GM23338 (cell line): ENCODE measurements at places on chromosomes 7 and 10. TPM values are rescaled to one million over a fixed set of nuclear protein-coding genes. Genes with fewer than 3 reads are reported as not detected.

GRCh38 chr10:87864496-87865059 lies 1.2 kb downstream of the PTEN start:
- H3K27me3 ChIP-seq: no peaks in the 10 kb centered on the region
- H3K4me3 ChIP-seq: peak overlapping the region; percentile 87
- no peaks in the 10 kb centered on the region for H3K36me3 ChIP-seq
- no peak for DNase-seq
- H3K27ac ChIP-seq: no peak overlapping the region

DNA sequence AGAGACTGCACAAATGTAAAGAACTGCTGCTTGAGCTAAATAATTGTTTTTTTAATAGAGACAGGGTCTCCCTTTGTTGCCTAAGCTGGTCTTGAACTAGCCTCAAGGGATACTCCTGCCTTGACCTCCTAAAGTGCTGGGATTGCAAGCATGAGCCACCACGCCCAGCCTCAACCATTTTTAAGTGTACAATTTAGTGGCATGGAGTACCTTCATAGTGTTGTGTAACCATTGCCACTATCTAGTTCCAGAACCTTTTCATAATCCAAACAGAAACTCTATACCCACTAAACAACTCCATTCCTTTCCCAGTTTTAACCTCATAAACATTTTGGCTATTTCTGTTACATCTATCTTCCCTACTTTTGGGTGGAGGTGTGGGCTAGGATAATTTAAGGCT lies 6.7 kb downstream of the EIF4H start:
- no peak overlapping the region for H3K4me3 ChIP-seq
- no peaks in the 10 kb centered on the region for H3K27me3 ChIP-seq
- peaks cover 42% of the 10 kb centered on the region for H3K4me1 ChIP-seq
- H3K36me3 ChIP-seq: peaks cover 7% of the 10 kb centered on the region; the same call in 1 of the 2 replicates

- H3K4me3 ChIP-seq: no peak overlapping the region
- H3K36me3 ChIP-seq: no peaks in the 10 kb centered on the region
- DNase-seq: no peak
- H3K27me3 ChIP-seq: no peaks in the 10 kb centered on the region
These were observed 60.8 kb upstream of the NPTX2 start for GRCh38 chr7:98556288-98556687.

DNA sequence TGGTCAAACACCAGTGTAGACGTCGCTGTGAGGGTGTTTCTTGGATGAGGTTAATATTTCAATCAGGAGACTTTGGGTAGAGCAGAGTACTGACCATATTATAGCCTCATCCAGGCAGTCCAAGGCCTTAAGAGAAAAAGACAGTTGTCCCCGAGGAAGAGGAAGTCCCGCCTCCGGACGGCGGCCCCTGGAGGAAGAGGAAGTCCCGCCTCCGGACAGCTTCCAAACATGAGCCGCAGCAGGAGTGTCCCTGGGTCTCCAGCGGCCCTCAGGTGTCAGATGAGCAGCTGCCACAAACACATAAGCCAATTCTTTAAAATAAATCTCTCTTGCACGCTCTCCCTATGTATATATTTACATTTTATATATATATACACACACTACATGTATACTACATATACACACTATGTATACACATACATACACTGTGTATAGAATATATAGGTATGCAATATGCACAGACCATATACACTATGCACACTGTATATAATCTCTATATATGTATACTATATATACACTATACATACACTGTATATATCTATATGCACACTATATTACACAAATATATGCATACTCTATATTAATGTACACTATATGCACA lies 37.5 kb downstream of the PWWP2B start:
- H3K36me3 ChIP-seq: no peaks in the 10 kb centered on the region
- no peaks in the 10 kb centered on the region for H3K27me3 ChIP-seq
- H3K4me3 ChIP-seq: no peak overlapping the region
- DNase-seq: no peak
- H3K27ac ChIP-seq: no peak overlapping the region

GRCh38 chr10:63268149-63268797 lies 135.1 kb downstream of the NRBF2 start:
- H3K4me3 ChIP-seq: peak overlapping the region; percentile 67
- no peaks in the 10 kb centered on the region for H3K27me3 ChIP-seq
- H3K4me1 ChIP-seq: peaks cover 17% of the 10 kb centered on the region; the same call in 1 of the 2 replicates
- no peaks in the 10 kb centered on the region for H3K36me3 ChIP-seq
- peak; percentile 41 for DNase-seq

GRCh38 chr10:4638099-4638498 lies 187.9 kb upstream of the AKR1E2 start:
- no peak overlapping the region for H3K27ac ChIP-seq
- no peaks in the 10 kb centered on the region for H3K27me3 ChIP-seq
- no peak overlapping the region for H3K4me3 ChIP-seq
- peak; percentile 13 for DNase-seq
- H3K4me1 ChIP-seq: no peaks in the 10 kb centered on the region

DNA sequence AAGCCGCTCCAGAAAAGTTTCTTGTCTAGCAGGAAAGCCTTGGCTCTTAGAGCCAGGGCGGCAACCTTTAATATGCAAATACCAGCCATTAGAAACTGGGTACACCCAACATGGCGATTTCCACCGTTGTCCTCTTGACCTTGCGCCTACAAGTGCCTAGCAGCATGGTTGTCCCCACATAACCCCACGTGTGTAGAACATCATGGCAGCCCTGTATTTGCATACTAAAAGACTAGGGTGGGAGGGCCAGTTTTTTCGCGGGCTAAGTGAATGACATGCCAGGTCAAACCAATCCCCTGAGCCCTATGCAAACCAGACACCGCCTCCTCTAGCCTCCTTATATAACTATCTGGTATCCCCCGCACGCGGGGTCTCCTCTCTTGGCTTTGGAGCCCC lies 58.4 kb upstream of the FZD8 start:
- peak; percentile 75 for DNase-seq
- peaks cover 8% of the 10 kb centered on the region; the same call in 1 of the 2 replicates for H3K27me3 ChIP-seq
- H3K36me3 ChIP-seq: no peaks in the 10 kb centered on the region

DNA sequence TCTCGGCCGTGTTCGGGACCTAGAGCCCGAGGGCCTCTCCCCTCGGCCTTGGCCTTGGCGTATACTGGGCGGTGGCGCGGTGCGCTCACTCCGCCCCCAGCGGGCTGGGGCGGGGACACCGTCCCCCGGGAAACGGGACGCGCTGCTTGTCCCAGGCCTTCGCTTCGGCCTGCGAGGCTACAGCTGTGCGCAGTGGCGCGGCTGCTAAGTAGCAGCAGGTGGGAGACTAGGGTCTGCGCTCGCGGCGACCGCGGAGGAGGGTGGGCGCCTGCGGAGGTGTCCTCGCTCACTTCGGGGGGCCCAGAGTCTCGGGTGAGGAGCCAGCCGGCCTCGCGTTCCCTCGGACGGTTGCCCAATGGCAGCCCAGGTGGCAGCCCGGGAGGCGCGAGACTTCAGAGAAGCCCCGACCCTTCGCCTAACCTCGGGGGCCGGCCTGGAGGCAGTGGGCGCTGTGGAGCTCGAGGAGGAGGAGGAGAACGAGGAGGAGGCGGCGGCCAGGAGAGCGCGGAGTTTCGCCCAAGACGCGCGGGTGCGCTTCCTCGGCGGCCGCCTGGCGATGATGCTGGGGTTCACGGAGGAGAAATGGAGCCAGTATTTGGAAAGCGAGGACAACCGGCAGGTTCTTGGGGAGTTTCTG lies at the start of gene DNAH11:
Gene DNAH11, plus strand, starts transcription at position 149 of the 637 bp plus-strand sequence. Its CDS starts 207 bp downstream, at position 356.
- H3K27me3 ChIP-seq: peaks cover 30% of the 10 kb centered on the region
- DNase-seq: peak; percentile 89
- no peaks in the 10 kb centered on the region for H3K36me3 ChIP-seq
- peak within 1 kb of the TSS; percentile 59 for H3K4me3 ChIP-seq
- peaks cover 60% of the 10 kb centered on the region for H3K4me1 ChIP-seq

GRCh38 chr10:73232887-73233286 lies 14.2 kb downstream of the DNAJC9 start:
- no peaks in the 10 kb centered on the region for H3K4me1 ChIP-seq
- no peaks in the 10 kb centered on the region for H3K27me3 ChIP-seq
- H3K27ac ChIP-seq: no peak overlapping the region
- no peak overlapping the region for H3K4me3 ChIP-seq
- peak; percentile 45 for DNase-seq

- peaks cover 6% of the 10 kb centered on the region; the same call in 1 of the 2 replicates for H3K36me3 ChIP-seq
- DNase-seq: no peak
- no peak overlapping the region for H3K27ac ChIP-seq
- H3K4me3 ChIP-seq: no peak overlapping the region
- H3K27me3 ChIP-seq: no peaks in the 10 kb centered on the region
These were observed 165.8 kb downstream of the PAXIP1 start for GRCh38 chr7:154837087-154837486.

DNA sequence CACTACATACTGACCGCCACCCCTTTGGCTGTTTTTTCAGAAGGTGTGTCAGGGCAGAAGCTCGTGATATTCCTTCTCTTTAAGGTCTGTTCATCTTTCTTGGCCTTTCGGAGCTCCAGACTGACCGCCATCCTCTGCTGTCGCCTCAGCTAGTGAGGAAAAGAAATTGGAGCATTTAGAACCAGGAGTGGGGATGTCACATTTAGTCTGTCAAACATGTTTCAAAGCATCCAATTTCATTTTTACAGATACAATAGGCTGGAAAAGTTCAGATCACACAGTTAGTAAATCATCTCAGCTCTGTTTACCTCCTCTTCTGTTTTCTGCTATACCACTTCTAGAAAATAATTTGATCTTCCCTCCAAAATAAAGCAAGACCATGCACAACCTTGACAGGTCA lies 4.8 kb downstream of the KPNA7 start:
- H3K4me1 ChIP-seq: no peaks in the 10 kb centered on the region
- no peaks in the 10 kb centered on the region for H3K36me3 ChIP-seq
- H3K27me3 ChIP-seq: no peaks in the 10 kb centered on the region
- DNase-seq: no peak
- no peak overlapping the region for H3K4me3 ChIP-seq
- H3K27ac ChIP-seq: no peak overlapping the region

- no peaks in the 10 kb centered on the region for H3K27me3 ChIP-seq
- no peaks in the 10 kb centered on the region for H3K4me1 ChIP-seq
- no peak overlapping the region for H3K27ac ChIP-seq
- DNase-seq: peak; percentile 4
- H3K36me3 ChIP-seq: no peaks in the 10 kb centered on the region
- H3K4me3 ChIP-seq: no peak overlapping the region
These were observed 5.5 kb upstream of the TEX47 start for GRCh38 chr7:88801046-88801445.

DNA sequence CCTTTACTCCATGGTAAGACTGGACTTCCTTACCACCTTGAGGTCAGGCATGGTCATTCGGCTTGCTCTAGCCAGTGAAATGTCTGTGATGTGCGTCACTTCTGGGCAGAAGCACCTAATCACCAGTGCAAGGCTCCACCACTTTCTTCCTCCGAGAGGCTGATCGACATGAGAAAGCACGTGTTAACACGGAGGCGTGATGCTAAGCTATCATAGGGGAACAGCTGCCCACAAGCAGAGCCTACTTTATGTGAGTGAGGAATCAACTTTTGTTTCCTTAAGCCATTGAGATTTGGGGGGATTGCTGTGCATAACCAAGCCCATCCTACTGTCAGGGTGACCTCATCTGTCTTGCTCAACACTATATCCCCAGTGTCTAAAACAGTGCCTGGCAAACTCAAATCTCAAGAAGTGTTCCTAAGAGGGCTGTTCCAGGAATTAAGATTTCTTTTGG lies 23.1 kb upstream of the SAR1A start:
- no peaks in the 10 kb centered on the region for H3K4me1 ChIP-seq
- no peak overlapping the region for H3K27ac ChIP-seq
- no peaks in the 10 kb centered on the region for H3K27me3 ChIP-seq
- DNase-seq: no peak
- H3K36me3 ChIP-seq: 0 out of 2 replicates have a peak, but pooled peaks cover 4% of the 10 kb centered on the region
- H3K4me3 ChIP-seq: no peak overlapping the region

DNA sequence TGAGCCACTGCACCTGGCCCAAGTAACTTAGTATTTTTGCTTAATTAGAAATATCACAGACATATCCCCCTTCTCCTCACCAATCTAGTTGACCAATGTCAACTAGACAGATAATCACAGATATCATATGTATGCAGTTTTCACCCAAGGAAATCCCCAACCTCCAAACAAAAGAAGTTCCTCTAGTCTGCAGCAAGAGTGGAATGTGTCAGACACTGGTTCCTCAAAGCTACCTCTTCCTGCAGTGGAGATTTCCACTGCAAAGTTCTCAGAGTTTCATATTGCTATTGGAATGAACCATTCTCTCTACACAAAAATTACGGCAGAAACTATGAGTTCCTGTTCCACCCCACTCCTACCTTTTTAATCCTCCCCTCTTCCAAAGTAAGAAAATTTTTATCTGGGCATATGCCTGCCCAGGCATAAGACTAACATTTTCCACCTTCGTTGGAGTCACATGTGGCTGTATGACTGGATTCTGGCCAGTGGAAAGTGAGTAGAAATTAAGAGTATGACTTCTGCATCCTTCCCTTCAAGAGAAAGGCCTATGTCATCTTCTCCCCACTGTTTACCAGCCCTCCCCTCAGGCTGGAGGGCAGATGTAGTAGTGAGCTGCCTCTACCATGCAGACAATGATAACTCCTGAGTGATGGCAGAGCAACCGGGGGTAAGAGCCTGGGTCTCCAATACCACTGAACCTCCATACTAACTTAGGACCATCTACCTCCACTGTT lies 103.0 kb downstream of the MYOF start:
- no peak for DNase-seq
- H3K4me3 ChIP-seq: no peak overlapping the region
- no peak overlapping the region for H3K27ac ChIP-seq
- H3K27me3 ChIP-seq: no peaks in the 10 kb centered on the region
- no peaks in the 10 kb centered on the region for H3K4me1 ChIP-seq

- no peak overlapping the region for H3K4me3 ChIP-seq
- H3K27ac ChIP-seq: no peak overlapping the region
- peaks cover 11% of the 10 kb centered on the region for H3K4me1 ChIP-seq
- H3K27me3 ChIP-seq: no peaks in the 10 kb centered on the region
- DNase-seq: no peak
These were observed 42.6 kb downstream of the CDK6 start for GRCh38 chr7:92793656-92794205.

- DNase-seq: no peak
- peaks cover 21% of the 10 kb centered on the region for H3K4me1 ChIP-seq
- H3K27me3 ChIP-seq: no peaks in the 10 kb centered on the region
- peak overlapping the region; percentile 73; the same call in 1 of the 2 replicates for H3K4me3 ChIP-seq
- H3K27ac ChIP-seq: peak overlapping the region; percentile 35; the same call in 1 of the 2 replicates
These were observed 3.6 kb downstream of the GDI2 start for GRCh38 chr10:5809527-5810154.

The EBF3 gene
- 0.23 and 0.49 TPM in 2 replicates for total RNA-seq

The RHOBTB1 gene
- total RNA-seq: 13.2 and 24.8 TPM in 2 replicates

The RGS10 gene
- 16.8 and 18.4 TPM in 2 replicates for total RNA-seq

The MYH16 gene
- not detected in 2 replicates for total RNA-seq

The INHBA gene
- total RNA-seq: 0.94 and 1.0 TPM in 2 replicates

The MSS51 gene
- 3.9 and 5.1 TPM in 2 replicates for total RNA-seq

The LBX1 gene
- total RNA-seq: not detected in 2 replicates

The HKDC1 gene
- total RNA-seq: 0.03 TPM in 1 of 2 replicates, not detected in the other

The TACC2 gene
- 24.2 and 35.9 TPM in 2 replicates for total RNA-seq

The DLX6 gene
- not detected in 2 replicates for total RNA-seq

The OR2A12 gene
- total RNA-seq: not detected in 2 replicates

The PRF1 gene
- total RNA-seq: not detected in 2 replicates

The ATRNL1 gene
- total RNA-seq: 24.0 and 29.7 TPM in 2 replicates

The AKR1E2 gene
- total RNA-seq: 3.3 and 4.3 TPM in 2 replicates

The UPK3BL2 gene
- 1.5 TPM in 1 of 2 replicates, not detected in the other for total RNA-seq
